ENCODE measurements at places on chromosomes 2 and 18. TPM values are rescaled to one million over a fixed set of nuclear protein-coding genes. Genes with fewer than 3 reads are reported as not detected.

DNA sequence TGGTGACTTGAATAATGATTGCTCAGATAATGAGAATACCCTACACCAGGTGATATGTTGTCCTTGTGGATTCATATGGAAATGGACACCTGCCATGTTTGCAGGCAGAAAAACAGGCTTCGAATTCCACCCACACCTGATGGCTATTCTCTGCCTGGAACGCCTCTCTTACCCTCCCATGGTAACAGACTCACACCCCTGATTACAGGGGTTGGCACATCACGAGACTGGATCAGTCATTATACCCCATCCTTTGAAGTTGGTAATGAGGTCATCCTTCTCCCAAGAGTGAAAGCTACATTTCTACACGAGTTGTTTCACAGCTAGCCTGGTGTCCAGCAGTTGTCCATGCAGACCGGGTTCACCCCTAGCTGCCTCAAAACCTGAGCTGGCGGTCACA, 71.4 kb upstream of the MBOAT2 start:
- DNase-seq: no peak

- DNase-seq: no peak
Observed at GRCh38 chr2:132999421-132999820, 329.4 kb upstream of the LYPD1 start.

GRCh38 chr18:45745817-45746461, 22.0 kb downstream of the SLC14A1 start:
- peak; percentile 27 for DNase-seq

GRCh38 chr18:79697178-79697577, 17.6 kb downstream of the CTDP1 start:
- DNase-seq: no peak

Gene CRYGD
- not detected for total RNA-seq

GRCh38 chr18:75209129-75209950, at the start of gene PTGR3:
TSS of gene PTGR3 (minus strand) at chr18:75209139. CDS start at chr18:75209058, 81 bp downstream.
- DNase-seq: peak; percentile 81

DNA sequence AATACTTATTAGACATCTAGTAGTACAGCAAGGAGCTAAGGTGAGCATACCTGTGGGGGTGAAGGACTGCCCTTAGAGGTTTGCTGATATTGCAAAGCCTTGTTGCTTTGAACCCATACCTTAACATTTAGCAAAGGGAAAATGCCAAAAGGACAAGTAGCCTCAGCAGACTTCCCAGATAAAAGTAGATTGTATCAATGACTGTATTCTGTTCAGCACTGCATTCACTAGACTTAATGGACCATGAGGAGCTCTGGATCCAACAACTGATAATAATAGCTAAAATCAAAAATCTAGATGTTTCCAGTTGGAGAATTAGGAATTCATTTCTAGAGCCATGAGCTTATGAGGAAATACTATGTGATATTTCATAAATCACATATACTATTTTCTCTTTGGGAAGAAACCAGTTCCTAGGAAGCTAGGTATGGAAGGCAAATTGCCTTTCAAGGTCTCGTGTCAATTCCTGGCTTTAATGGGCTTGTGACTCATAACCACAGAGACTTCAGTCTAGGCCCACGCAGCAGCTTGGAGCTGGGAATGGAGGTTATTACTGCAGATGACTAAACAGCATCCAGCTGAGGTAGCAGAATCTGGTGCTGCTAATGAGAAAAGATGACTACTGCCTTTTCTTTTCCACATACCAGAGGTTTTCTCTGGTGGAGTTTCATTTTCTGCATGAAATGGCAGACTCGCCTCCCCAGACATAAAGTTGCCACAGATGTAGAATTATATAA, 191.2 kb upstream of the NABP1 start:
- peak; percentile 87 for DNase-seq

- DNase-seq: no peak
Observed at GRCh38 chr18:80009661-80010550, 21.5 kb upstream of the TXNL4A start.

Gene UBR3
- 51.7 TPM for total RNA-seq

DNA sequence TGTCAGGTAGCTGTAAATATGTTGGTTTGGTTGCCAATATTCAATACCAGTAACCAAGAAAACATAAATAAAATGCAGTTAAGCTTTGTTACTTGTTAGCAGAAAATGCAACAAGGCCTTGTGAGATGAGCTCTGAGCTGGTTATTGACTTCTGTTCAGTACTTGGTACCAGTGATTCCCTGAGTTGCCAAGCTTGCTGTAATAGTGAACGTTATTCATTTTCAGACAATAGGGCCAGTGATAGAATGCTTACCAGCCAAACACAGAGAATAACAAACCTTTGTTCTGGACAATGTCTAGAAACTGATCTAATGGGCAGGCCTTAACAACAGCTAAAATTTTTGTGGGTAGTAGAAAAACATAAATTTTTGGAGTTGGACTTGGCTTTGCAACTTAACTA, 29.5 kb downstream of the RASGRP3 start:
- DNase-seq: no peak

Gene KIF1A
- 330 TPM for total RNA-seq

Measured in A673 (cell line).